ENCODE measurements at places on chromosomes 6 and 20.

DNA sequence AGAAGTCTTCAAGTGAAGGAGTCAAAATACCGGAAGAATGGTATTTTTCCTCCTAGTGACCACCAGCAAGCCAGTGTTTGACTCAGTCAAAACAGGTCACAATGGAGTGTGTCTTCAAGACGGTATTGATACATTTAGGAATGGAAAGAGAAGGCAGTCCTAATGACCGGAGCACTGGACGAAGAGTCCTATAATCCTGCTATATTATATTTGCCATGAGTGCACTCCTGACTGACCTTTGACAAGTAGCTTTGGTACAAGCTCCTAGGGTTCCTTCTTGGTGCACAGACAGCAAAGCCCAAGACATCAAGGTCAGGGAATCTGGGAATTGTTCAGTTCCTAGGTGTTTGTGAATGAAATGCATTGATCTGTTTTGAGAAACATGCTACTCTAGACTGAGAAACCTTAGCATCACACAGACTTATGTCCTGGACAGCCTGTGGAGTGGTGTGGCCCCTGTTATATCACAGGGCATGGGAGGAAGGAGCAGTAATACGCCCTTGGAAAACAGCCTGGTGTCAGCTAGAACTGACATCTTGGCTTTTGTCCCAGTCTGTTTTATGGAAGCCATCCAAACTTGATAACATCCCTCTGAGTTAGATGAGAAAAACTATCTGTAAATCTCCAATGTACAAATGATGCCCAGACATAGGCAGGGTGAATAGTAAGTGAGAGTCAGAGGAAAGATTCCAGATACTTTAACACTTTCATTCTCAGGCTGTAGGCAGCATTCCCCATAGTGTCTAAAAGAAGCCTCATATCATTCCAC lies 18.5 kb downstream of the NOX3 start:
- DNase-seq, result no peak

GRCh38 chr6:13455552-13455966 lies 31.8 kb downstream of the GFOD1 start:
- peak; percentile 41 for DNase-seq

DNA sequence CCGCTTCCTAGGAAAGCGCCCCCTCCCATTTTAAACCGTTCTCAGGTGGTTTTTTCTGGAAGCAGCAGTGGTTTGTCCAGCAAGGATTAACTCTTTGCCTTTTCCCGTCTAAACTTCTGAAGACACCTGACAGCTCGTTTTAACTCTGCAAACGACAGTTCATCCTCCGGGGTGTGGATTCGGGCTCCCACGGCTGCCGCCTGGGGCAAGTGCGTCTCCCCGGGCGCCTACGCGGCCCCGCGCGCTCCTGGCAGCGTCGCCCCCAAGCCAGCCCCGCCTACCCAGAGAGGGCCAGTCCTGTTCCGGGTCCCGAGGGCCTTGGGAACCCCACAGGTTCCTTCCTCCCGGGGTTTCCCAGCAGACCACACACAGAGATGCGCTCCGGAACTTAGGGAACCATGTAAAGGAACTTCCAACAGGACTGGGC lies 54.4 kb downstream of the PRR18 start:
- DNase-seq, result peak; percentile 92

DNA sequence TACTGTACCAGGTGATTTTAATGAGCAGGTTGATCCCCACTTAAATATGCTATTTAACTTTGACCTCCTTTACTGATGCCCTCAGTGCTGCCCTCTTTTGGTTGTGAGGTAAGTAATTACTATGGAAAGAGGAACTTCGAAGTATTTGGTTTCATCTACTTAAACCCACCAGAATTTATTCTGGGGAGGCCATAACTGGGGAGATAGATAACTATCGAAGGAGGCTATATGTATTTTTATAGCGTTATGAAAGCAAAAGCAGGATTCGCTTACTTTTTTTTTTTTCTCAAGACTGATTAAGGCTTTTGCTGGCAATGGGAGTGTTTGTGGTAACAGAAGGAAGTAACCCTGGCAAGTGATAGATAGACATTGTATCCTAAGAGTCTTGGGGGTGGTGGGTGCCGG lies 168.9 kb upstream of the CENPW start:
- DNase-seq, result peak; percentile 63

DNA sequence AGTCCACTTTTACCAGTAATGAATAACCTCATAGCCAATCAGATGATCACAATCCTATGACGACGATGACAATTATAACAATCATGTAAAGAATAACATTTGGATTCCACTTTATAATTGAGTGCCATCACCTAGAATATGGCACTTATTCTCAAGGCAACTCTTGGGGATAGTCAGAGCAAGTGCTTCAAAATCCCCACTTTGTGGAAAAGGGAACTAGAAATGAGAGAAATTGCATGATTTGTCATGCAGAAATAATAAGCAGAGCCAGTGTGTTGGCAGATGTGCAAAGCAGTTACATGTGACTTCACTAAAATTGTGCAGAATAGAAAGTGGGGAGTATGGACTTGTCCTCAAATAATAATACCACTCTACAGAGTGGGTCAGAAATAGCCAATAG lies 41.3 kb downstream of the FRK start:
- DNase-seq, result peak; percentile 58

DNA sequence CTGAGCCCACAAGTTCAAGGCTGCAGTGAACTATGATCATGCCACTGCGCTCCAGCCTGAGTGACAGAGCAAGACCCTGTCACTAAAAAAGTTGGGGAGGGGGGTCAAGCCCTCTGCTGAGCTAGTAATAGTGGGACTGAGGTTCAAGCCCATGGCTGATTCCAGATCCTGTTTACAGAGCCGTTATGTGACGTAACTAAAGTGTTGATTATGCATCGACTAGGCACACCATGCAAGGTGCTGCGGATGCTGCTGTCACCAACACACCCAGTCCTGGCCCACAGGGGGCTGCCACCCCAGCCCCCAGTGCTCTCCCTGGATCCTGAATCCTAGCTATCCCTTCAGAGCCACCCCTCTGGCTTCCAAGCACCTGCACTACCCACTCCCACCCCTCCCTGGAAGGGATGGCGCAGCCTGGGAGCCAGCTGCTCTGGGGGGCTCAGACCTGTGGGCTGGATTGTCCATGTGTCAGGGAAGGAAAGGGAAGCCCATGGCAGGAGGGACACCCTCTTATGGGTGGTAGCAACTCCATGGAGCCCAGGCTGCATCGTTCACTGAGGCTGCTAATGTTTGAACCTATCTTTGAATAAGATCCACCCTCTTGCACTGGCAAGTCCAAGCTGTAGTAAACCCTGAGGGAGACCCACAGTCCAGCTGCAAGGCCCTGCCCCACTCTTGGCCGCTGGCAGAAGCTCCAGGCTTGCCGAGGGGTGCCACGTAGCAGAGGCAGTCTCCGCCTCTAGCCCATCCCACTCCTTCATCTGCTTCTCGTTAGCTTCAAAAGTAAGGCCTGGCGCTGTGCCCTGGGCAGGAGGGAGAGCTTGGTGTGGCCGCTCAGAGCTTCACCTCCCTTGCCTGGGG lies 95.0 kb downstream of the SNX5 start:
- no peak for DNase-seq

DNA sequence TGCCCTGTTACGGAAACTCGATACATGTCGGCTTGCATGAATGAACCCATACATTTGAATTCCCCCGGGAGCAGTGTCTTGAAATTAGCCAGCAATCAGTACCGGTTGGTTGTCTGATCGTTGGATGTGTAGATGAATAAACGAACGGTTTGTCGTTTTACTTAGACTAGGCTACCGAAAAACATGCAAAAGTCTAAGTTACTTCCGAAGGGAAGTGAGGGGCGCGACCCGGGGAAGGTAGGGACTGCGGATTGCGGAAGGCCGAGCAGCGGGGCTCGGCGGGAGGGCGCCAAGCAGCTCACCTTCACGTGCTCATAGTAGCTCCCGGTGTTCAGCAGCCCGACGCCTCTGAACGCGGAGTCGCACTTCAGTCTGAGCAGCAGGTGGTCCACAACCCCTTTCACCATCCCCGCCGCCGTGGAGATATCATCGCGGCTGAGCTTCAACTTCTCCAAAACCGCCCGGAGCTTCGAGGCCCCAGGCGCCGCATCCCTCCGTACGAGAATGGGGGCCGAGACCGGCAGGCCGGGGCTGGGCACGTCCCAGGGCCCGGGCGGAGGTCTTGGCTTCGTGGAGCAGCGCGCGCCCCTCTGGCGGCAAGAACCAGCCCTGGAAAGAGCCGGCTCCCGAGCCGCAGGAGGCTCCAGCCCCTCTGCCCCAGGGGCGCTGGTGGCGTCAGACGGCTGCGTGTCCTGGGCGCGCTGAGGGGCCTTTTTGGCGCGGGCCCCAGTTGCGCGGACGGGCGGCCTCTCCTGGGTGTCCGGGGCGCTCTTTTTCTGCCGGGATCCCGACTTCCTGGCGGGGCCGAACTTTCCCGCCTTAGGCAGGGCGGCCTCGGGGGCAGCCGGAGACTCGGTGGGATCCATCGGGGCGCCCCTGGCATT lies 632 bp downstream of the CGAS start:
- peak; percentile 53 for DNase-seq

GRCh38 chr6:153125032-153125431 lies 6.0 kb downstream of the RGS17 start:
- no peak for DNase-seq

DNA sequence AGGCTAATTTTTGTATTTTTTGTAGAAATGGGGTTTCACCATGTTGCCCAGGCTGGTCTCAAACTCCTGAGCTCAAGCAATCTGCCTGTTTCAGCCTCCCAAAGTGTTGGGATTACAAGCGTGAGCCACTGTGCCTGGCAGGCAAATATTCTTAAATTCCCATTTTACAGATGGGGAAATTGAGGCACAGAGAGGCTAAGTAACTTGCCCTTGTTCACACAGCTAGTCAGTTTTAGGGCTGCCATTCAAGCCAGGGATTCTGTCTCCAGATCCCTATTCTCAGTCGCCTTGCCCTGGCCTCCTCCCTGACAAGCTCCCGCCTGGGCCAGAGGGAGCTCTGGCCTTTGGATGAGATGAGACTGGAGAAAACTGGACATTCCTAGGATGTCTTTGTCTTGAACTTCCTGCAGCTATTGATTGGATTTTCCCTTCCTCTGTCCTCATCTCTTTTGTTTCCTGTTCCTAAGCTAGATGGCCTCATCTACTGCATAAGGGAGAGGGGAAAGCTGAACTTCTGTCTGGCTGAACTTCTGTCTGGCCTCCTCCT lies 90.5 kb downstream of the NDUFAF5 start:
- no peak for DNase-seq

DNA sequence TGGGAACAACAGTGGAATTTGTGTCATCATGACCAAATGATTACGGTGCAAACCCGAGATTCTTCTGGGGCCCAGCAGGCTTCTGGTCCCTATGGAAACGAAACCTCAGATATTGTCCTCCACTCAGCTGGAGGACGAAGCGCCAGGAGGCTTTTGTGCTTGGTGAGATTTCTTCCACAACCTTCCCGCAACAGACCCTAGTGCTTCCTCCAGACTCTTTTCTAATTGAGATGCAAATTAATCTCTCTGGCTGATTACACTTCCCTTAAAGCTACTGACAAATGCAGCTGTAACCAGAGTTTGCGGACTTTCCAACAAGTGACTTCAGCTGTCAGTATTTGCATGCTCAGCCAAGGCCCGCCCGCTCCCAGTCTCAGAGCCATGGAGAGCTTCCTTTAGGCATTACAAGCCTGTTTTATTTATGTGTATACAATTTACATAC lies 96.0 kb downstream of the INSM1 start:
- DNase-seq, result peak; percentile 35

DNA sequence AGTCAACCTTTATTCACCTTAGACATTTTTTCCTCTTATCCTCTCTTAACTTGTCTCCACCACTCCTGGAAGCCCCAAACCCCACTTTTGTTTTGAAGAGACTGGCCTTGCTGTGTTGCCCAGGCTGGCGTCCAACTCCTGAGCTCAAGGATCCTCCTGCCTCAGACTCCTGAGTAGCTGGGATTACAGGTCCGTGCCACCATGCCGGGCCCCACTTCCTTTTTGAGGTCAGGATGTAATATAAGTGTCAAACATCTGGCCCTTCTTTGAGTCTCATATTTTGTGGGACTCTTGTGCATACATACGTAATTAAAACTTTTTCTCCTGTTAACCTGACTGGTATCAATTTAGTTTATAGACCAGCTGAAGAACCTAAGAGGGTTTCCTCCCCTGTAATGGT lies 1.4 kb upstream of the CDK19 start:
- DNase-seq, result no peak

Measured in suppressor macrophage treated with lipopolysaccharide for 4 hours (primary cell).